ENCODE measurements at places on chromosomes 6 and 20.

- no peak for DNase-seq
Measured at GRCh38 chr6:63705707-63706106, 70.1 kb downstream of the PHF3 start.

DNA sequence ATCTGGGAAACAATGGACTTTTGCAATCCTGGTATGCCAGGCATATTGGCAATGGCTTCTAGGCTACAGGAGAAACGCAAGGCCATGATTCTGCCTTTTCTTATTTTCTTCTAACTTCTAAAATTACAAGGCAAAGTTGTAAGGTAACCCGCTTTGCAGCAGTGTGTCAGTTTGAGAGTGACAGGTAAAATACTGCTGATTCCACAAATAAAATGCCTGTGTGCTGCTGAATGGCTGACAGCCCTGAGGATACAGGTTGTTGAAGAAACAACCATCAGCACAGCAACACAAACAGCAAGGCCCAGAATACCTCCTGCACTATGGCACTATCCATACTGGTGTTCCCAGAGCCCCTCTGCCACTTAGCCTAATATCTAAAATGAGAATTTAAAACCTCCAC, 37.1 kb downstream of the SLC17A1 start:
- no peak for DNase-seq

DNA sequence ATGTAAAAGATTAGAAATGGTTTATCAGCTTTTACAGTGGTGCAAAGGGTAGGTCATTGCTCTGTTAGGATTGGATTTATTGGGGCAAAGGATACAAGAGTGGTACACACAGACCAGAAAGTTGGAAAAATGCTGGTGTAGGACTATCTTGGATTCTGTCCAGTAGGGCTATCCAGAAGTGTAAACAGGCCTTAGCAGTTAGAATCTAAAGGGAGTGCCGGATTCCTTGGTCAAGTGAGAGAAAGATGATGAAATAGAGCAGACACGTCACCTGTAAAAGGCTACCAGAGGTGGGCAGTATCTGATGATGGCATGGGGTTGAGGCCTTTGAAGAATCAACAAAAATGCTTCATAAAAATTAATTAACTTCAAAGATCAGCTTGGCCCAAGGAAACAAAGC, 975.9 kb downstream of the KIF16B start:
- DNase-seq = no peak

DNA sequence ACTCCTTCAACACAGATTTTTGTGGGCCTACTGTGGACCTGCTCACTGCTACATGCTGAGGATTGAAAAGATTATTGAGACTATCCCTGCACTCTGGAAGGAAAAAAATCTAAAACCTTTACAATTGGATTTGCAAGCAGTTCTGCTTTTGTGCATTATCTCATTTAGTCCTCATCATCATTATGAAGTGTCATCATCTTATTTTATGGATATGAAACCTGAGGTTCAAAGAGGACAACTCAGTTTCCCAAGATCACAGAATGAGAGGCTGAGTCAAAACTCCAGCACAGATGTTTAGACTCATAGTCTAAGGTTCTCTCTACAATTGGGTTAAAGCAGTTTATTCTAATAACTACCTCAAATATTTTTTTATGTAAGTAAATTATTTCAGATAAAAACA, 160.2 kb upstream of the MARCKS start:
- no peak for DNase-seq

DNA sequence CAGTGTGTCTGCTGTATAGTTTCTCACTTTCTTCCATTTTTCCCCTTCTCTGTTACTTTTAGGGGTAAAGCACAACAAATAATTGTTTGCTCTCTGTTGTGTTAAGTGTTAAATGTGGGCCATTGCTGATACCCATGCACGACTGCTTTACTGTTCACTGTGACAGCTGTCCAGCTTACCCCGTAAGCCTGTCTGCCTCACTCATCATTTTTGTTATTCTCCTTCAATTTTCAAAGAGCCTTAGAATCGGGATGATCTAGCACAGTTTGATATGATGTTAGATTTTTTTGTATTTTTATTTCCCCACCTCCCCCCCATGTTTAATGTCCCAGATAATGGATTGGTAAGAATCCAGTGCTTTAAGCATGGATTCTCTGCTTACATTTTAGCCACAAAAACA, 41.2 kb upstream of the MLIP start:
- no peak for DNase-seq

Data from iPS-NIHi11 (cell line).